ENCODE measurements at places on chromosomes 11 and 22.

DNA sequence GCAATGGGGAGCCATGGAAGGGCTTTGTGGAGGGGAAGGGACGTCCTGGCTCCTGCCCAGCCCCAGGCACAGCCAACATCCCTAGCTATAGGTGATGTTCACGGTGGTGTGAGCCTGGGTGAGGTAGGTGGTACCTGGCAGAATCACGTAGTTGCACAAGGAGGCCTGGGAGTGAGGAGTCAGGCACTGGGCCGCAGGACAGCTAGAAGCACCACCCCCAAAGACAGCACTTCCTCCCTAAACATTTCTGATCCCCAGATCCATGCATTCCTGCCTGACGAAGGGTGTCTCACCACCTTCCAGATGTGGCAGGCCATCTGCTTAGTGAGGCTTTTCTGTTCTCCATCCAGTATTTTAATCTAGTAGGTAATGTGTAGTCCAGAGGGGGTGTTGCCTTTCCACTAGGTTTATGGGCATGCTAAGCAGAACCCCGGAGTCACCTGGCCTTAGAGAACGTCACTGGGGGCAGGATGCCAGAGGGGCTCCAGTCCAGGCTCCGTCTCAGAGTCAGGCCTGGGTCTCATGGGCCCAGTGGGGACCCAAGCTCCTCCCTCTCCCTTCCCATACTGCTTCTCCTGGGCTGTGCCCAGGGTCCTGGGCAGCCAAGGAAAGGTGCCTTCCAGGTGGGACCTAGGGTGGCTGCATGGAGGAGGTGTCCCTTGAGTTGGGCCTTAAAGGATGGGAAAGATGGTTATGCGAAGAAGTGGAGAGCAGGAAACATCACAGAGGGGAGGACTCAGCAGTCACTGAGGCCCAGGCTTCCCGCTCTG lies 56.2 kb downstream of the OTOG start:
- no peak for DNase-seq

DNA sequence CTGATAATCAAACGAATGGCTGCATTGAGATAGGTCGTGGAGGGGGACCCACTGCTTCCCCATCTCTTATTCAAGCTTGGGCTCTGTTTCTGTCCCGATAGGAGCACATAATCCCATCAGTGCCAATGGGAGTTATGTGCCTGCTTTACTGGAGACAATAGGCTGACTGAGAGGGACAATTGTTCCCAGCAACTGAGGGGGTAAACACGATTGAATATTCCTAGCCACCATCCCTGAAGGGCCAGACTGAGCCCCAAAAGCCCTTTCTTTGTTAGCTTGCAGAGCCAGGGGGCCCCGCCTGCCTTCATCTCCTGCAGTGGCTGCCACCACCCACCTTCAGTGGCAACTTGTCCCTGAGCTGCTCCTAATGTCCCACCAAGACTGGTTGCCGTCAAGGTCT lies 172.8 kb upstream of the NAV2 start:
- DNase-seq: no peak

DNA sequence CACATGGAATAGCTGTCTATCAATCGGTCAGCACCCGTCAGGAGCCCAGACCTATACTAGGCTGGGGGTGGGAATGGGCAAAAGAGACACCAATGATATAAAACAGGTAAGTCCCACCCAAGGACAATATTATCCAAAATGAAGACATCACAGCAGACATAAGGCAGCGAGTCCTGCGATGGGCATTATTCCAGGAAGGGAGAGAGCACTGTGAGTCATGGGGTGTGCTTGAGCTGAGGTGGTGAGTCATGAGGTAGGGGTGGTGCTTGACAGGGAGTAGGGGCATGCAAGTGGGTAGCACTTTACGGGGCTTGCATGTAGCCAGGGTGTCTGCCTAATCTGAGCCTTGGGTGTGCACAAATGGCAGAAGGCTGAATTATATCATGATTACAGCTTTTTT lies 605.0 kb upstream of the CADM1 start:
- DNase-seq: no peak

- DNase-seq: no peak
Observed at GRCh38 chr11:2750682-2751522, 51.1 kb upstream of the KCNQ1OT1 start.

DNA sequence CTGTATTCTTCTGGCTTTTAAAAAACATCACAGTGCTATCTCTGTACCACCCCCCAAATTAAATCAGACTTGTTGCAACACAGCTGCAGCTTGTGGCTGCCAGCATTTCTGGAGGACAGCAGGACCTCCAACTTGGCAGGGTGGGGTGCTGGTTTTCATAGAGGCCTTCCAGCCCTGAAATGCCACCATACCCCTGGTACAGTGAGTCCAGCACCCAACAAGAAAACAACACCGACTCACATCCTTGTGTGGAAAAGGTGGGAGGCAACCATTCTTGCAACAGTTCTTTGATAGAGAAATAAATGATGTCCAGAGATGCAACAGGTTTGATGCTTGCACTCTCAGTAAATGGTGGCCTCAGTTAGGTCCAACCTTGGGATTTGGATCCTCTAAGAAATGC lies 96.0 kb downstream of the ABTB2 start:
- DNase-seq: no peak

GRCh38 chr11:86931548-86932258 lies 23.5 kb downstream of the FZD4 start:
- DNase-seq: no peak

GRCh38 chr22:30754971-30755758 lies 60.5 kb downstream of the OSBP2 start:
- peak; percentile 6 for DNase-seq

GRCh38 chr11:43508511-43508918 lies 149.8 kb downstream of the TTC17 start:
- DNase-seq: no peak

- no peak for DNase-seq
Observed at GRCh38 chr11:134358856-134359490, 27.2 kb downstream of the GLB1L2 start.

DNA sequence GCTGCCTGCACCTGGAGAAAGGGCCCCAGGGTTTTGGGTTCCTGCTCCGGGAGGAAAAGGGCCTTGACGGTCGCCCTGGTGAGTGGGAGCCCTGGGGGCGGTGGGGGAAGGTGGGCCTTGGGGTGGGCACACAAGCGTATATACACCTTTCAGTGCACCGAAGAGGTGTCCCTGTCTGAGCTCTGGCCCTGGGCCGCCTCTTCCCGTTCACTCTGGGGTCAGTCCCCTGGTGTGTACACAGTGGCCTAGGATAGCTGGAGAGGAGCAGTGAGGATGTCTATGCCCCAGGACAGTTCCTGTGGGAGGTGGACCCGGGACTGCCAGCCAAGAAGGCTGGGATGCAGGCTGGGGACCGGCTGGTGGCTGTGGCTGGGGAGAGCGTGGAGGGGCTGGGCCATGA lies 2.8 kb downstream of the NHERF4 start:
- no peak for DNase-seq

DNA sequence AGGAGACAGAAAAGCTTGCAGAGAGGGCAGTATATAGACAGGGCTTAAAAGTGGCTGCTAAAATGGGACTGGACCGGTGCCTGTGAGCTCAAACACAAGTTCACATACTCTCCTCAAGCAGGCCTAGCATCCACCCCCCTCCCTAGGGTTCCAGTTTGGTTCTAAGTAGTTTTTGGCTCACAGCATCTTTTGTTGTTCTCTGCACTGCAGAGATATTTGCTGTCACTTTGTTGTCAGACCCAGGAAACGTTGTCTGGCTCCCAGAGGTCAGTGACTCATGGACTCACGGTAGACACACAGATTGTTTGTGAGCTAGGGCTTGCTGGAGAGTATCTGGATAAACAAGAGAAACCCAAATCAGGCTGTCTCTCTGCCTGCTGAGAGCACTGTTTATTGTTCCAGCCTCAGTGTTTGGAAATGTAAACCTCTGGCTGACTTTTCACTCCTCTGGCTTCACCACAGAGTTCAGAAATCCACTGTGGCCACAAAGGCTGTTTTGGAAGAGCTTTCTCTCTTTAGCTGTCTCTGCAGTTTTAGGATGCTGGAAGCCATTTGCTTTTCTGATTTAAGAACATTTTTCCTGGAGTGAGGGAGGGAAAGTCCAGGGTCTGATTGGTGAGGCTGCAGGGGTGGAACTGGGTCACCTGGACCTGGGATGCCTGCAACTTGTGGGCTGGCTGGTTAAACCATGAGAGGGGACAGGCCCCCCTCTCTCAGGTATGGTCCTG lies 303.7 kb upstream of the PLET1 start:
- DNase-seq: no peak

DNA sequence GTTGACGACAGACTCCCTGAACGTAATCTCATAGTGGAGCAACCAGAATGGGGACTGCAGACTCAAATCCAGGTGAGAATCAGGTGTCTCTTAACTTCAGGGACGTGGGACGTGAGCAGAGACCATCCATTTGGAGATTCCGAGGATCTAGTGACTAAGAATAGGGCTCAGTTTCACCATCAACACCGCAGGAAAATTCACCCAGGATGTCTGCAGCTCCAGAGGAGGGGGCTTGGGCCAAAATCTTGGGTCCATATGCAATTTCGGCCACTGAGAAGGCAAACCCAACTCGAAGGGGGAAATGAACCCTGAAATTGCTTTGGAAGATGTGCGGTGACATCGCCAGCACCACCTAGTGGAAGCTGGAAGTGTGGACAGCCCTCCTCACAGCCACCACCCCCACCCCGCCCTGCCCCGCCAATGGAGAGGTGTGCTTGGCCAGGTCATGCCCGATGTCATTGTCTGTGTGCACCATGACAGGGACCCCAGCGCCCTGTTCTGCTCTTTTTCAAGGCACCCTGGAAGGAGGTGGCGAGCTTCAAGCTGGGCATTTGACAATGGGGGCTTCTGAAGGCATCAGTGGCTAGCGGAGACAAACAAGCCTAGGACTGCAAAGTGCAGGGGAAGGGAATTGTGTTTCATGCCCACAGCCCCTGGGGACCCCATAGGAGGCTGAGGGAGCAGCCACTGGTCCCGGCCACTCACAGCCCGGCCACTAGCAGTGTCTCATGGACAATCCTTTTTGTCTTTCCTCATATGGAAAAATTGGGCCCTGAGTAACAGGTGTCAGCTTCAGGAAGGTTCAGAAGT lies 24.8 kb downstream of the APOL1 start:
- DNase-seq: no peak

- no peak for DNase-seq
Observed at GRCh38 chr11:132669949-132670348, 862.4 kb downstream of the OPCML start.

GRCh38 chr11:82872377-82873150 lies 27.7 kb downstream of the PRCP start:
- no peak for DNase-seq

DNA sequence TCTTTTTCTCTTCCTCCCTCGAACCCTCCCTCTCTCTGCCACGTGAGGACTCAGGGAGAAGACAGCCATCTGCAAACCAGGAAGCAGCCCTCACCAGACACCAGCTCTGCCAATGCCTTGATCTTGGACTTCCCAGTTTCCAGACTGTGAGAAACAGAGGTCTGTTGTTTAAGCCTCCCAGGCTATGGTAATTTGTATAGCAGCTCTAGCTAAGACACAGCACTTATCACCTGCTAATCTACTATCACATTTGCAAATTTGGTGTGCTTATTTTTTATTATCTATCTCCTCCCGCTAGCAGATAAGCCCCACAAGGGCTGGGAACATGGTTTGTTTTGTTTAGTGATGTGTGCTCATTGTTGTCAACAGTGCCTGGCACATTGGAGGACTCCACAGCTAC lies 124.8 kb upstream of the OPCML start:
- DNase-seq: no peak

- no peak for DNase-seq
Observed at GRCh38 chr11:66863428-66864125, 6.7 kb downstream of the LRFN4 start.

DNA sequence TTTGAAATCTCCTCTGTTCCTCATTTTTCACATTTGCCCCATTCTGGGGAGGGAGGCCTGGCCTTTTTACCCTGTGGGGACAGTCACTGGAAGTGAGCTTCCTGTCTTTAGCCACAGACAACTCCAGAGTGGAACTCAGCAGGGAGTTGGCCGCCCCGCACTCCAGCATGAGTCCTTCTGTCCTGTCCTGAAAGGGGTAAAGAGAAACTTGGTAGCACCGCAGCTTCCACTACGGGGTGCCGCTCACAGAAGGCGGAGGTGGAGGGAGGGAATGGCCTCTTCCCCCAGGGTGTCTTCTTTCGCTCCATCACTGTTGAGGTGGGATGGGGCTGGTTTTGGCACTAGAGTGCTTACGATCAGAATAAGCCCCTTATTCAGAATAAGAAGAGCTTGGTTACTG lies 132.2 kb downstream of the ST3GAL4 start:
- DNase-seq: no peak

- DNase-seq: no peak
Observed at GRCh38 chr11:9008661-9009060, 4.9 kb upstream of the NRIP3 start.

DNA sequence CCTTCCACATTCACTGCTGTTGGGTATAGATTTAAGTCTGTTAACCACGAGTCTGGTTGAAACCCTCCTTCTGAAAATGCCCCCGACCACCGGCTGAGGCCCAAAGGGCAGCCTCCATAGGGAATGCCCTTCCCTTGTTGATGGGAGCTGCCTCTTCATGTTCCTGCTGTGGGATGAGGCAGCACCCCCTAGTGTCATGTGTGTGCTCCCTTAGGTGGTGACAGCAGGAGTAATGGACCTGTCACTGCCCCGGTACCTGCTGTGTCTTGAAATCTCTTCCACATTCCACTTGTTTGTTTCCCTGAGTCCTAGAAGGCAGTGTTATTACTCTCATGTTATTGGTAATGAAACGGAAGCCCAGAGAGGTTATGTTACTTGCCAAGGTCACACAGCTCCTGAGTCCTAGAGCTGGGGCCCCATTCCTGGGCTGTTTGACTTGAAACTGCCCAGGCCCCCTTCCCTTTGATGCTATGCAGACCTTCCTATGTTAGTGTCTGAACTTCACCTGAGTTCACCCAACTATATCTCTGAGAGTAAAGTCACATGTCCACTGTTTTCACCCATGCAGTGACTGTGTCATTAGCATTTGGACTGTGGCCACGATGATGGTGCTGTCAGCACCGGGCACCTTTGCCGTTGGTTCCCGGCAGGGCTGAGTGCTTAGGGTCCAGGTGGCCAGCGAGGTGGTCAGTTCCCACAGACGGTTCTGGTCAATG lies 234.3 kb downstream of the TBC1D22A start:
- DNase-seq: no peak

DNA sequence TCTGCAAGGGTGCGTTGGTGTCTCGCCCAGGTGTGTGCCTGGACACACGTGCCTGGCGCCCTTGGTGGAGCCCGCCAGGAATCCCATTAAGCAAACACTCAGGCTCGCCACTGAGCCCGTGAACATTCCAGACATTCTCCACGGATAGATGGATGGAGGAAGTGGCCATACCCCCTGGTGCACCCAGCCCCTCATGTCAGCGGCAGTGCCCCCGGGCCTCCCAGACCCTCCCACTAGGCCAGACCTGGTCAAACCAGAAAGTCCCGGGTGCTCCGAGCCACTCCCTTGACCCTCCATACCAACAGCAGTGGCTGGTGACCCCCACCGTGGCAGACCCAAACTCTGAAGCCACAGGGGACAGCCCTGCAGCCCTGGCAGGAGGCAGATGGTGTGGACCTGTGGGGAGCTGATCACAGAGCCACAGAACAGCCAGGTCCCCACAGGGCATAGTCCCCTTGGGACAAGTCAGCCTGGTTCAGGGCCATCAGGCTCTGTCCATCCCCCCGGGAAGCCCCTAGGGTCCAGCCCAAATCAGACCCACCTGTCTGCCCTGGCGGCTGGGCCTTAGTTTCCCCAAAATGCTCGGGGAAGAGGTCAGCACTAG lies 1.9 kb downstream of the EPS8L2 start:
- no peak for DNase-seq
